Right atrium auricular region (tissue), 2 donors: ENCODE measurements at places on chromosomes 2 and 18.
A peak's percentile ranks its signal among the peaks of the same experiment; 100 is the strongest.

DNA sequence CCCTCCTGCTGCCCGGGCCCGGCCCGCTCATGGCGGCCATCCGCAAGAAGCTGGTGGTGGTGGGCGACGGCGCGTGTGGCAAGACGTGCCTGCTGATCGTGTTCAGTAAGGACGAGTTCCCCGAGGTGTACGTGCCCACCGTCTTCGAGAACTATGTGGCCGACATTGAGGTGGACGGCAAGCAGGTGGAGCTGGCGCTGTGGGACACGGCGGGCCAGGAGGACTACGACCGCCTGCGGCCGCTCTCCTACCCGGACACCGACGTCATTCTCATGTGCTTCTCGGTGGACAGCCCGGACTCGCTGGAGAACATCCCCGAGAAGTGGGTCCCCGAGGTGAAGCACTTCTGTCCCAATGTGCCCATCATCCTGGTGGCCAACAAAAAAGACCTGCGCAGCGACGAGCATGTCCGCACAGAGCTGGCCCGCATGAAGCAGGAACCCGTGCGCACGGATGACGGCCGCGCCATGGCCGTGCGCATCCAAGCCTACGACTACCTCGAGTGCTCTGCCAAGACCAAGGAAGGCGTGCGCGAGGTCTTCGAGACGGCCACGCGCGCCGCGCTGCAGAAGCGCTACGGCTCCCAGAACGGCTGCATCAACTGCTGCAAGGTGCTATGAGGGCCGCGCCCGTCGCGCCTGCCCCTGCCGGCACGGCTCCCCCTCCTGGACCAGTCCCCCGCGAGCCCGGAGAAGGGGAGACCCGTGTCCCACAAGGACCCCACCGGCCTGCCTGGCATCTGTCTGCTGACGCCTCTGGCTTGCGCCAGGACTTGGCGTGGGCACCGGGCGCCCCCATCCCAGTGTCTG, 767 bp downstream of the RHOB start:
- peak overlapping the region; percentile 95 for H3K4me3 ChIP-seq
- H3K4me1 ChIP-seq: peaks cover 53% of the 10 kb centered on the region
- peak overlapping the region; percentile 99 for H3K27ac ChIP-seq
- DNase-seq: peak; percentile 68

- DNase-seq: no peak
- no peaks in the 10 kb centered on the region for H3K27me3 ChIP-seq
- no peaks in the 10 kb centered on the region for H3K4me1 ChIP-seq
- no peak overlapping the region for H3K27ac ChIP-seq
- no peak overlapping the region for H3K4me3 ChIP-seq
Observed at GRCh38 chr2:88329815-88330603, 122.5 kb downstream of the FOXI3 start.

DNA sequence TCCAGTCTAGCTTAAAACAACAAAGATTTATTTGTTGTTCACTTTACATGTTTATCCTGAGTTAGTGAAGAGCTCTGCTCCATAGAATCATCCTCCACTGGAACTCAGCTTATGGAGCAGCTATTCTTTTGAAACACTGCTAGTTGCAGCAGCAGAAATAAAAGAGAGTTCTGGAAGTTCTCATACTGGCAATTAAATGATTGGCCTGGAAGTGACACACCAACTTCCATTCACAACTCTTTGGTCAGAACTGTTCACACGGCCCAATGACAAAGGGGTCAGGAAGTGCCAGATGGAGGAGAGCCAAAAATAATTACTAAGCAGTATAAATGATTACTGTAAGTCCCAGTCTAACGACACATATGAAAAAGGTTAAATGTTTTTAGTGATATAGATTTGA, 39.1 kb downstream of the FBXO11 start:
- H3K36me3 ChIP-seq: no peaks in the 10 kb centered on the region
- H3K27ac ChIP-seq: peak overlapping the region; percentile 32
- H3K27me3 ChIP-seq: no peaks in the 10 kb centered on the region
- H3K4me1 ChIP-seq: peaks cover 52% of the 10 kb centered on the region
- no peak for DNase-seq

DNA sequence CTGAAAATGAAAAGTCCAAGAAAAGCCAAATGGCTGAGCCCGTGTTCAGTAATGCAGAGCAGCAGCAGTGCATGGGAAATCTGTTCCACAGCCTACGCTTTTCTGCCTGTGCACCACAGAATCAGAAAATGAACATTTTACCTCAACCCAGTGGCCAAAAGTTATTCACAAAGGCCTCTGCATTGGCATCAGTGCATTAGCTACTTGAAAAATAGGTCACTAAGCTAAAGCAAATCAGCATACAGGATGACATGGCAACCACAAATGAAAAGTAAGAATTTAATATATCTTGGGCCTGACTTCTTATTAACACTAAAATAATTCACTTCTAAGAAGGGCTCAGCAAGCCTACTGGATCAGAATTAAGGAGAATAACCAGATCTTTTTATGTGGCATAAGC, 1145.3 kb upstream of the CHAC2 start:
- H3K36me3 ChIP-seq: no peaks in the 10 kb centered on the region
- no peaks in the 10 kb centered on the region for H3K4me1 ChIP-seq
- no peaks in the 10 kb centered on the region for H3K27me3 ChIP-seq

GRCh38 chr2:160068906-160069305, 6.5 kb upstream of the PLA2R1 start:
- H3K27me3 ChIP-seq: no peaks in the 10 kb centered on the region
- no peak overlapping the region for H3K27ac ChIP-seq
- no peak overlapping the region for H3K4me3 ChIP-seq
- peaks cover 10% of the 10 kb centered on the region for H3K4me1 ChIP-seq
- no peak for DNase-seq
- no peaks in the 10 kb centered on the region for H3K36me3 ChIP-seq

GRCh38 chr2:178629463-178629862, 149.2 kb downstream of the PLEKHA3 start:
- H3K27me3 ChIP-seq: no peaks in the 10 kb centered on the region
- DNase-seq: peak; percentile 58
- peaks cover 88% of the 10 kb centered on the region for H3K36me3 ChIP-seq
- H3K4me3 ChIP-seq: peak overlapping the region; percentile 31

GRCh38 chr2:191061381-191061980, 47.5 kb upstream of the STAT1 start:
- H3K27ac ChIP-seq: no peak overlapping the region
- no peak overlapping the region for H3K4me3 ChIP-seq
- DNase-seq: no peak
- H3K27me3 ChIP-seq: no peaks in the 10 kb centered on the region
